Stimulated activated CD8-positive, alpha-beta memory T cell treated with anti-CD3 and anti-CD28 coated beads, Interleukin-15, amount 100 ng/mL, for 4 hours (primary cell): ENCODE measurements at places on chromosomes 4 and X.

DNA sequence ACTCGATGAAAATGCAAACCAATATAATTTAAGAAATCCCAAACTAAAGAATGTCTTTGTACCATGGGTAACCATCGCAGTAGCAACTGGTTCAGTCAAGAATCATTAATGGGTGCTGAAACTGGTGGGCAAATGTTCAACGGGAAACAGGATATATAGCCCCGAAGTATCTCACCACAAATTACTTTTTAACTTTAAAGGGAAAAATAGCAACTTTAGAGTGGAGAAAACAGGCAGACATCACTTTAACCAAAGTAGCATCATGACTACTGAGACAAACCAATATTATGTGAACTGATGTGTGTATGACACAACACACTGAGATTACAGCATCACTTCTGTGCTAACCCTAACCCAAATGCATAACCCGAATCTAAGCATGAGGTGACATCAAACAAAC is 33.8 kb upstream of the SLAIN2 start:
- DNase-seq, result no peak

GRCh38 chrX:11724122-11725017 is 33.7 kb upstream of the MSL3 start:
- DNase-seq, result no peak

GRCh38 chr4:142408003-142408441 is 438.1 kb downstream of the INPP4B start:
- DNase-seq, result no peak

DNA sequence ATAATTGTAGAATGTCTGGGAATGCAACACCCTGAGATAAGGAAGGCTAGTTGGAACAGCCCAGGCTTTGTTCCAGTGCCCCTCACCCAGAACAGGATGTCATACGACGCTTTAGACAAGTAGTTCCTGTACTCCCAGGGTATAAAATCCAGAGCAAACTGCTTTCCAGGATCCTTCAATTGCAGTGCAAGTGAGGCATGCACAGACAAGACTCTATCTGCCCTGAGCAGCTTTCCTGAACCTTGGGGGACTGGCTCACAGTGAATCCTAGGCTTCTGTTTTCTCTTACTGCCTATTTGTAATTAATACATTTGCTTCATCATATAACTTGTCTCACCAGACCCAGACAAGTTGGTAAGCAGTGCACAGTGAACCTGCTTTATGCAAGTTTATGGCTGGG is 48.4 kb upstream of the IL9R start:
- DNase-seq, result no peak
